ENCODE measurements at places on chromosomes 4 and X.
A peak's percentile ranks its signal among the peaks of the same experiment; 100 is the strongest.

DNA sequence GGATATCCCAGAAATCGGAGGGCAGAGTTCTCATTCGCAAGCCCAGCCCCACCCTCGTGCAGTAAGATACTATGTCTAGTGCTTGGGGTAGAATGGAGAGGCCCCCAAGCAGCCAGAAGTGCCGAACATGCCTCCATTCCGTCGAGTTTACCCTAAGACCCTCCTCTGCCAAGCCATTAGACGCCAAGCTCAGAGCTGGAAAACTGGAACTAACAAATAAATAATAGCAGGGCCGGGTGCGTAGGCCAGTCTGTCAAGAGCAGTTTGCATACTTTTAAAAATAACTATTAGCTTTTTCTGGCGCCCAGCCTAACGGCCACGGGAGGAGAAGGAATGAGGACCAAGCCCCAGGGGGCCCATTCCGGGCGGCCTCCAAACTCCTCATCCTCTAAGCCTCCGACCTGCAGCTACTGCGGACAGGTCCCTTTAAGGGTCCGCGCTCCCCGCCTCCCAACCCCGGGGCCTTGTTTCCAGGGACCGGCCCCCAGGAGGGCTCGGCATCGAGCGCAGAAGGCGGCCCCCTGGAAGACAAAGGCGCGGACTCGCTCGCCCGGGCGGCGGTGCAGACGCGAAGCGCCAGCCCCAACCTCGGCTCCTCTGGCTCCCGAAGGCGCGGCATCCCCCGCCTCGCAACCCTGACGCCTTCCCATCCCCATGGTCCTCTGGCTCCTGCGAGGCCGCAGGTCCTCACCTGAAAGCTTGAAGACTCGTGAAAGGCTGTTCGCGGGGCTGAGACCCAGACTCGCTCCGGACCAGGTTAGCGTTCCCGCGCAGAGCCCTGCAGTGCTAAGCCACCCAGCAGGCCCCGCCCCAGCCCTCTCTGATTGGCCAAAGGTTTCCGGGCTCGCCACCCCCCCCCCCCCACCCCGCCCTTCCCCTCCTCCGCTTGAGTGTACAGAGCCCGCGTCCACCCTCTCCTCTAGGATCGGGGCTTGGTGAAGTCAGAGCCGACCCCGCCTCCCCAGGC lies at the start of gene TMSB15A:
Gene TMSB15A, minus strand, starts transcription at position 765 of the 967 bp plus-strand sequence.
- DNase-seq = peak; percentile 16

DNA sequence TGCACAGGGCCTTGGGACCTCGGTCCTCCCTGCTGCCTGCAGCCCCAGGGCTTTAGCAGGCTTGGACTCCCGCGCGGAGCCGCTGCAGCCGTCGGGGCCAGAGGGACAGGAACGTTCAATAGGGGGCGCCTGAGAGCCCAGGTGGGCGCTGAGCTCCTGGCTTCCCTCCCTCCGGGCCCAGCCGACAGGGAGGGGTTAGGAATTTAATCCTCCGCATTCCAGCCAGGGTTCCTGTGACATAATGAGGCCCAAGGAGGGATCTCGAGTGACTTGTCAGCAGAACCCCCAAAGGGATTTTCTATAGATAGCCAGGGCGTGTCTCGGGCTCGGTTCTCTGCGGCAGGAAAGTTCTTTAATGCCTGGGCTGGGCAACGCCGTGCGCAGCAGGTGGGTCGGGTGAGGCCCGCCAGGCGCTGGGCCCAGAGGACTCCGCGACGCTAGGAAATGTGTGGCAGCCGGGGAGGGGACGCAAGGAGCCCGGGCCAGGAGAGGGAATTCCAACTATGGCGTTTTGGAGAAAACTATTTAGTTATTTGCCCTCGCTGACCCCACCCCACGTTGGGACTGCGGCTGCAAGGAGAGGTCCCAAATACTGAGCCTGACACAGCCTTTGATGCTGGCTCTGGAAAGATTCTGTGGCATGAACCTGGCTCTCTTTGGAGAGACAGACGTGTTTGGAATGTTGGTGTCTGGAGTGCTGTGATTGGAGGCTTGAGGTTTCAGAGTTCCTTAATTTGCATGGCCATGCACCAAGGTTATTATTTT lies 285.2 kb upstream of the GATB start:
- peak; percentile 58 for DNase-seq

- no peak for DNase-seq
Observed at GRCh38 chr4:98963538-98964433, 31.7 kb upstream of the METAP1 start.

DNA sequence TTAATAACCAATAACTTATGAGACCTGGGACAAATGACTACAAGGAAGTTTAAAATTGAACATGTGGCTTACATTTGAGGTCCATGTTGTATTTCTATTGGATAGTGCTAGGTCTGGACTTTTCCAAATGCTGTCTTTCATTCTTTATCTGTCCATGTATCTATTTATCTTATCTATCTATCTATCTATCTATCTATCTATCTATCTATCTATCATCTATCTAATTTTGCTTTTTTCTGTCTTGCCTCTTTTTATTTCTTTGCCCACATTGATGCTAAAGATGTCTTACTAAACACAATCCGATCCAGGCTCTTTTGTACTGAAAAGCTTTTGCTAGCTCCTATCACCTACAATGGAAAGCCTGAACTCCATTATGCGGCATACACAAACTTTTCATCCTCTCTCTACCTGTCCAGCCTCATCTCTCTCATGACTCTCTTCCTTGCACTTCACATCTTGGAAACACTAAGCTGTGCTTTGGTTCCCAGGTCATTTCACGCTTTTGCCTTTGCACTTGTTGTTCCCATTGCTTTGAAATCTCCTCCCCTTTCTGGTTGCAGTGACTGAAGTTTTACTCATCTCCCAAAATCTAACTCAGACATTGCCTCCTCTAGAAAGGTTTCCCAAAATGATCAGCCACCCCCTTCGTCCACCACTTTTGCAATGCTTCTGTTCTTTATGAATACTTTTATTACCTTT lies 107.2 kb downstream of the SYNPO2 start:
- no peak for DNase-seq

DNA sequence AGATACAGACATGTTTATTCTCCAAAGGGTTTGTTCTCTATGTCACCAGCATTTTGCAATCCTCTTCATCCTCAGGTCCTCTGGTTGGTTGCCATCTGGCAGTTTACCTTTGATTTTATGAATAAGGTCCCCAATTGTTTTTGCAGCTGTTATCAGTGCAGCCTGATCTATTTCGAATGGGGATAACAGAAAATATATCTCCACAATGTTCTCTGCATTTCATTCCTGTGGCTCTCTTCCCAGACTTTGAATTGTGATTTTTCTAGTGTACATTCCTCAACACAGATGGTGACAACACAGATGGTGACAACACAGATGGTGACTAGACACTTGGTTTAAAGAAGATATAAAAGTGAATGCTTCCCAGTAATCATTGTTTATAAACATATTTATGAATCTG lies 74.1 kb downstream of the FBXO8 start:
- no peak for DNase-seq
